ENCODE measurements at places on chromosomes 4 and X.

DNA sequence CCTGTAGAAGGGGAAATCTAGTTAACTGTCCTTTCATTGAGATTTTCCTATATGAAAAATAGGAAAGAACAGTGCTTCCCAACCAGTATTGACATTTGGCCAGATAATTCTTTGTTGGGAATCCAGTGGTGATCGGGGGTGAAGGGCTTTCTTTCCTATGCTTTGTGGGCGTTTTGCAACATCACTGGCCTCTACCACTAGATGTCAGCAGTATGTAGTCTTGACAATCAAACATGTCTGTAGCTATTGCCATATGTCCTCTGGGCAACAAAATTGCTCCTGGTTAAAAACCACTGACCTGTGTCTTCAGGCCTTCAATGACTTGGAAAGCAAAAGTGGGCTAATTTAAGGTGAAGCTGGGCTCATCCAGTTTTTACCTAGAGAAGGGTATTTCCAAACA is 658.5 kb downstream of the DACH2 start:
- no peak for DNase-seq

GRCh38 chrX:54178100-54178940 is 4.7 kb downstream of the FAM120C start:
- no peak for DNase-seq

DNA sequence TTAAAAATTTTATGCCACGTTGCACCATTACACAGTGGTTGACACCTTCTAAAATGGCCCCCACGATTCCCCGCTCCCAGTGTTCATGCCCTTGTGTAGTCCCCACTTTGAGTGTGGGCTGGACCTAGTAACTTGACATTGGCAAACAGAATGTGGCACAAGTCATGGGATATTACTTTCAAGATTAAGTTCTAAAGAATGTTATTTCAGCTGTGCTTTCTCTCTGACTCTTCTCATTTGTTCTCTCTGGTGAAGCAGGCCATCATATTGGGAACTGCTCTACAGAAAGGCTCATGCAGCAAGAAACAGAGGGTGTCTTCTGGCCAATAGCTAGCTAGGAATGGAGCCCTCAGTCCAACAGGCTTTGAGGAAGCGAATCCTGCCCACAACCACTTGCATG is 67.1 kb downstream of the ATXN3L start:
- DNase-seq, result no peak

- no peak for DNase-seq
Measured at GRCh38 chrX:151680805-151681204, 14.5 kb upstream of the PRRG3 start.

DNA sequence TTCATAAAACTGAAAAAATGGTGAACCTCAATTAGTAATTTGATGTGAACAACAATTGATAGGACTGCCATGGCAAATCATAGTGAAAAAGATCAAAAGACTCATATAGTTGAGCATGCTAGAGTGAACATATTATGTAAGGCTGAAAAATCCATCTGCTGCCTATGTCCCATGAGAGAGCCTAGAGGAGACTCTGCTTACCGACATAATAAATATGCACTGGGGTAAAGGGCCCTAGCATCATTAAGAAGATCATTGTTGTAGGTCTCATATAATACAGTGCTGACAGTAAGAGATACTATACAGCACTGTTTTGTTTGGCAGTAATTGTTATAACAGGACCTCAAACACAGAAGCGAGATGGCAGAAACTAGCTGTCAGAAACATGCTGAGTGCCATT is 229.0 kb downstream of the PABPC4L start:
- no peak for DNase-seq

DNA sequence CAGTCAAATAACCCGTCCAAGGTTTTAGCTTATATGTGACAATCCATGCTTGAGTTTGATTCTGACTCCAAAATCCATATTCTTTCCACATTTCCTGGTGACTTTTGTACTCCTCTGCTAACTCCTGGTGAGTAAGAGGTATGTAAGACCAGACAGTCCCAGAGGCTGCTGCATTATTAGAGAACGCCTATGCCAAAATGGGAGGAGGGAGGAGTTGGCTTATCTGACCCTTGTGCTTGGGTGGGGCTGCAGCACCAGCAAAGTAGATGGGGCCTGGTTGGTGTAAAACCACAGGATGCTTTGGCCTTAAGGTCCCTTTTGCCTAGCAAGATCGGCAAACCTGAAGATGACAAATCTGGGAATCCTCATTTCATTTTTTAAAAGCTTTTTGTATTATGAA is 9.1 kb upstream of the RNF212 start:
- DNase-seq, result no peak

- DNase-seq, result no peak
Measured at GRCh38 chr4:181950372-181951127, 292.7 kb upstream of the TENM3 start.

- no peak for DNase-seq
Measured at GRCh38 chrX:26670521-26670920, 454.6 kb downstream of the MAGEB5 start.

DNA sequence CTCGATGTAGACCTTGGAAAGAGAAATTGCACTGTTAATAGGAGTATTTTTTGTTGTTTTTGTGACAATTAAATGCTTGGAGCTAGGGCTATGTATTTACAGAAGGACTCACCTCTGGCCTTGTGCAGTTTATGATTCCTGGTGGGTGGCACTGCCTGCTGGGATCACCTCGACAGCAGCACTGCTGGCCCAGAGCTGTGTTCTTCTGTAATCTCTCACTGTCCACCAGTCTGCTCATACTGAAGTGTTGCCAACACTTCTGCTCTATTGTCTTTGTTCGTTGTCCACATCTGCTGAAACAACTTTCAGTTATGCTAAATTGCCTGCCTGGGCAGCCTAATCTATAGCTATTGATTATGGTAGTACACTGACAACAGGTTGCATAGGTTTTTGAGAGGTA is 194.4 kb upstream of the ANK2 start:
- no peak for DNase-seq

DNA sequence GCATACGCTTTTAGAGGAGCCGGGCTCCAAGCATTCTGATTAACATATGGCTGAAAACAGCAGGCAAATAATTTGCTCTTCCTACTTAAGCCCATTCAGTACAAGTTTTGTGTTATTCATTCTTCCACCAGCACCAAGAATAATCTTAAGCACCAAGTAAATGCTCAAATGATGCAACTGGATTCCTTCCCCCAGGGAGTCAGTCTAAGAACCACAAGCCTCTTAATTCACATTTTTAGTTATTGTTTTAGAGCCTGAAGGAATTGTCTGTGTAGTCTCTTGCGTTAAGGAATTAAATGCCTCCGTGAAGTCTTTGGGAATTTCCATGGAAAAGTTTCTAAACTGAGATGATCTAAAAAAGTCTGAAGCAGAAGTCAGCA is 61.5 kb upstream of the MAGEB2 start:
- DNase-seq, result no peak

- DNase-seq, result no peak
Measured at GRCh38 chrX:151042842-151043241, 59.7 kb downstream of the HMGB3 start.

DNA sequence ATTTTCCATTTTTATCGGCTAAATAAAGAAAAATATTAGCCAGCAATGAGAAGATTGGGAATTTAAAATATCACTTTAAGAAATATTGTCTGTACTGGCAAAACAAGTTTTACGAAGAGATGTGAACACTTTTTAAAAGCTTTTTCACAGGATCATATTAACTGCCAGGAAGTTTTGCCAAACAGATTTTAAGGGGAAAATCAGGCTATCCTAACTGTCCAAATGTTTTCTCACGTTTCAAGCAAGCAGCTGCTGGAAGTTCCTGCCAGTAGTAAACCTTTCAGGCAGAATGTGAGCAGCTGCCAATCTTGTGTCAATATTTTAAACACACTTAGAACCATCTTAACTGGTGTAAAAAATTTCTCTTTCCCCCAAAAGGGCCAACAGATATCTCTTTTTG is 101.1 kb downstream of the ADGRL3 start:
- no peak for DNase-seq

- no peak for DNase-seq
Measured at GRCh38 chr4:105386012-105386411, 87.8 kb downstream of the PPA2 start.

- no peak for DNase-seq
Measured at GRCh38 chr4:29051381-29051965, 1668.7 kb upstream of the PCDH7 start.

DNA sequence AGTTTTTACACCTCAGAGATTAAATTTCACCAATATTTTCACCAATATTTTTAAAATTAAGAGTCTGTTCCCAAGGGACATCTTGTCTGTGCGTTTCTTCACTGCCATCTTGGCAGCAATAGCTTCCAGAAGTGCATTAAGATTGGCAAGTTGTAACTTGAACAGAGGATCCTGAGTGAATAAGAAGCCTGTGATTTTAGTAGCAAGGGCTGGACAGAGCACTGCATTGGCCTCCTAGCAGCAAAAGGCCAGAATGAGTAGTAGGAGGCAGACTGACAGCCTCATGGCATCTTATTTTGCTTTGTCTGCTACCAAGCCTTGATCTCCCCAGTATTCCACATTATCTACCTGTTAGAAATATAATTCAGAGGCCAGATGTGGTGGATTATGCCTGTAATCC is 138.4 kb downstream of the CPE start:
- no peak for DNase-seq

GRCh38 chrX:23515028-23515427 is 152.3 kb upstream of the PRDX4 start:
- DNase-seq, result no peak

- no peak for DNase-seq
Measured at GRCh38 chr4:85760511-85760910, 285.6 kb downstream of the ARHGAP24 start.

- no peak for DNase-seq
Measured at GRCh38 chr4:185305979-185306442, 89.7 kb downstream of the LRP2BP start.

- DNase-seq, result no peak
Measured at GRCh38 chr4:153398713-153399112, 54.2 kb downstream of the MND1 start.

- DNase-seq, result no peak
Measured at GRCh38 chr4:132284910-132285426, 864.1 kb upstream of the PCDH10 start.

GRCh38 chrX:128780934-128781333 is 728.7 kb upstream of the ACTRT1 start:
- no peak for DNase-seq

DNA sequence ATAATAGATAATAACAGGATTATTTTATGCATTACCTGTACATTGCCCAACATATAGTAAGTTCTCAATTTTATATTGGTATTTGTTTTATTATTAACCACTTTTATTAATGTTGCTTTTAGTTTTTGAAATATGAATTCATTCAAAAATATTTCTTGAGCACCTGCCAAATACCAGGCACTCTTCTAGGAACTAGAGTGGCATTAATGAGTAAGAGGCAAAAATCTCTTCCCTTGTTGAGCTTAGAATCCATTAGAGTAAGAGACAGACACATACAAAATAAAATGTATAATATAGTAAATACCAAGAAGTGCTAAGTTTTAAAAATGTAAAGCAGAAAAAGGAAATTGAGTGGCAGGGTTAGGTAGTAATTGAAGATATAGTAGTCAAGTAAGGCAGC is 45.8 kb downstream of the TET2 start:
- no peak for DNase-seq

- DNase-seq, result no peak
Measured at GRCh38 chrX:155893521-155893920, 12.4 kb downstream of the VAMP7 start.

GRCh38 chr4:150126201-150126863 is 48.1 kb downstream of the DCLK2 start:
- no peak for DNase-seq

DNA sequence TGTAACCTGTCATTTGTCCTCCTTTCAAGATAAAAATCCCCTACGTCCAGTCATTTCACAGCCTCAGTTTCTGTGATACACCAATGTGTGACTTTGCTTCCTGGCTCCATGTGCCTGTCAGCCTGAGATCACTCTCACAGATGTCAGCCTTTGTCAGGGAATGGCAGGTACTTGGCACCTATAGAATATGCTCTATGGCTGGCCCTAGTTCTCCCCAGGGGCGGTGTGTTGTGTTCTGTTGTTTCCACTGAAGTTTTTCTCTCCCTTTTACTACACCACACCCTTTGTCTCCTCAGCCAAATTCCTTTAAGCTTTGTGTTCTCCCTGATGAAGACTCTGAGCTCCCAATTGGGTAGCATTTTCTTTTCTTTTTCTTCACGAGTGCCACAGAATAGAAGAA is 81.7 kb downstream of the ALPK1 start:
- DNase-seq, result no peak

- DNase-seq, result no peak
Measured at GRCh38 chrX:70613295-70613694, 168.7 kb downstream of the DLG3 start.

GRCh38 chrX:34467437-34467836 is 189.6 kb downstream of the TMEM47 start:
- no peak for DNase-seq

GRCh38 chr4:86968547-86968946 is 33.7 kb downstream of the AFF1 start:
- no peak for DNase-seq

DNA sequence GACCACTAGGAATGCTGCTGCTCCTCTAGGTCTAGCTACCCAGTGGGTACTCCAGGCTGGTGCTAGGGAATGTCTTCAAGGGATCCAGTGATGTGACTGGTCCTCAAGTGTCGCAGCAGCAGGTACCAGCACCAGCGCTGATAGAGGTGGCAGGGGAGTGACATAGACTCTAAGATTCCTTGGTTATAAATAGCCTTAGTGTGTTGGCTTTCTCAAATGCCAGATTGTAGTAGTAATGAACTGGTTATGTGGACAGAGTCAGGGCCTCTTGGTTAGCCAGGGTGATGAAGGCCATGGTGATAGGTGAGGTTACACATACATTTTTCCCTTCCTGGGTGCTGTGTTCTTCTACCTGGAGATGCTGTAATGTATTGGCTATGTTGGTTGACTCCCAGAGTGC is 38.3 kb downstream of the DCLK2 start:
- DNase-seq, result no peak

DNA sequence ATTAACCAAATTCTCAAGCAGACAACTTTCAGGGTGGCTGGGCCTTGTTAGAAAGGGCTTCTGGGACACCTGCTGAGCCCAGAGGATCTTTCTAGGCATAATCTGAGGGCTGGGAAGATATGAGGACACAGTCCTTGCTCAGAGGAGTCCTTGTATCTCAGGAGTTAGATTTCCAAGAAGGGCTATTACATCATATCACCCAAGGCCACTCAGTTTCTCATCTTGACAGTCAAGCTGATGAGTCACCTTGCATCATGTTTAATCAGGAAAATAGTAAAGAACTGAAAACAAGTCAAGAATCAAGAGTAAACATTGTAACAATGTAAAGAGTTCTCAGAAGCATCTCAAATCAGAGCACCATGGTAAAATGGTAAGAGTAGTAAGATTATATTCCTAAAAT is 4.0 kb downstream of the PCYT1B start:
- DNase-seq, result no peak

DNA sequence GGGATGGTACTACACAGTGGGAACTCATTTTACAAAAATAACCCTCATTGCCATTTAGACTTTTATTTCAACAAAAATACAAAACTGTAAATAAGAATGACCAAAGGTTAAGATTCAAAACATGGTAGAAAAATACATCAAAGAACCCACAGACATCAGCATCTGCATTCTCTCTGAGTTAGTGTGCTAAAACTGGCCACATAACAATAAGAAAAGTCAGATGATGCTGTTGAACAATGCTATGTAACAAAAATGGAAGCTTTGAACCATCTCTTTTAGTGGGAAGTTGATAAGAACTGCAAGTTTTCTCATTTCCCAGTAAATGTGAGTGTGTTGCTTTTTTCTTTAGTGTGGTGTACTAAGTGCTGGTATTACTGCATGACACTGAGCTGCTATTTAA is 888.4 kb upstream of the EPHA5 start:
- DNase-seq, result no peak

- no peak for DNase-seq
Measured at GRCh38 chr4:169179609-169180521, 90.9 kb downstream of the SH3RF1 start.
